ENCODE measurements at places on chromosomes 5 and 9.

- no peak for DNase-seq
These were observed 63.4 kb downstream of the SMIM23 start for GRCh38 chr5:171848911-171849520.

- peak; percentile 4 for DNase-seq
These were observed 118.8 kb downstream of the CDC42SE2 start for GRCh38 chr5:131382407-131383395.

DNA sequence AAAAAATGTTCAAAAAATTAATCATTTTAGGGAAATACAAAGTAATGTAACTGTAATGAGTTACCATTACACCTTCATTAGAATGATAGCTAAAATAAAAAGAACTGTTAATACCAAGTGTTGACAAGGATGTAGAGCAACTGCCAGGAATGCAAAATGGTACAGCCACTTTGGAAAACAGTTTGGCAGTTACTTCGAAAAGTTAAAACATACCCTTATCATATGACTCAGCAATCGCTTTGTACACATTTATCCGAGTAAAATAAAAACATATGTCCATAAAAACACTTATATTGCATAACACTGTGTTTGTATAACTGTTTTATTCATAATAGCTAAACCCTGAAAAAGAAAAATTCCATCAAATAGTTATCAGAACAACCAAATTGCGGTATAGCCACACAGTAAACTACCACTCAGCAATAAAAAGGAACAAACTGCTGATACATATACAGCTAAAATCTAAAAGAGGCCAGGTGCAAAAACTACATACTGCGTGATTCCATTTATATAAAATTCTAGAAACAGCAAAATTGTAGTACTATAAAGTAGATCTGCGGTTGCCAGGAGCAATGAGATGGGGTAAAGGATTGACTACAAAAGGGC lies 61.7 kb downstream of the RFX3 start:
- no peak for DNase-seq

DNA sequence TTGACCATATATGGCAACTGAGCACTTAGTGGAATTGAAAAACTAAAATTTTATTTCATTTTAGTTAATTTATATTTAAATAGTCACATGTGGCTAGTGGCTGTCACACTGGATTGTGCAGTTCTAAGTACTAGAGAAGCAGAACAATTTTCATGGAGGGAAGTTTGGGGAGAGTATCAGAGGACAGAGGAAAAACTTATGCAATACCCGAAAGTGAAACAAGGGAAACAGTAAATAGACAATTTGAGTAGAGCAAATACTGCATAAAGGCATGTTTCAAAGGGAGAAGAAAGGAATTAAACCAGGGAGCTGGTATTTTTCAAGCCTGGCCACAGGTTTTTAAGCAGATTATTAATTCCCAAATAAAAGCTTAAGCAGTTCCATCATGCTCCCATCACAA lies 590.5 kb upstream of the RORB start:
- DNase-seq, result no peak

DNA sequence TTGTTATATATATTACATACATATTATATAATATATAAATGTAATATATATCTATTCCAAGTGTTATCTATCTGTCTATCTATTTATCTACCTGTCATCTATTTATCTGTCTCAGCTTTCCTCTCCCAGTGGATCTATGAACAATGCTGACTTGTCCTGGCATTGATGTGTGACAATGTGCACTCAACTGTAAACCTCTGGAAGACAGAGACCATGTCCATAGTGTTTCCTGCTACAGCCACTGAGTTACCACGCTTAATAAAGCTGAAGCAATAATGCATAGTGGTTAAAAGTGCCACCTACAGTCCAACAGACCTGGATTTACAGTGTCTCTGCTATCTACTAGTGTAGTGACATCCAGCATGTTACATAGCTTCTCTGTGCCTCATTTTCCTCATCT lies 57.2 kb upstream of the TMED7 start:
- no peak for DNase-seq

DNA sequence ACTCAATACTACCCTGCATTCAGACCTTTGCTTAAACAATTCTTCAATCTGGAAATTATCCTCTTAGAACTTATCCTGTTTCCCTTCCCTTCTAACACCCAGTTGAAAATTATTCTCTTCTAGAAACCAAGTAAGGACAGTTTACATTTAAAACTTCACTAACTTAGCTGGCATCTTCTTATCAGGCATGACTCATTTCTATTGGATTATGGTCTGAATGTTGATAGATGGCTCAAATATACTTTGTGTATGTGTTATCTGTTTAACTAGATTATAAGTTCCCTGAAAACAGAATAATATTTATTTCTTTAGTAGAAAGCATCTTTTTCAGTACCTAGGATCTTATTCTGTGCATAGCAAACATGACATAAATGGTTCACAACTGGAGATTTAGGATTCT lies 161.9 kb downstream of the PPP2R2B start:
- no peak for DNase-seq

GRCh38 chr9:78973907-78974306 lies 597.9 kb upstream of the TLE4 start:
- no peak for DNase-seq

GRCh38 chr5:73668486-73669111 lies 42.6 kb downstream of the ARHGEF28 start:
- DNase-seq, result no peak

Measured in caudate nucleus (tissue), 63 donors.